Stimulated activated CD4-positive, alpha-beta T cell treated with anti-CD3 and anti-CD28 coated beads, Interleukin-1b, Interleukin-23, amount 100 ng/mL, for 24 hours (primary cell): ENCODE measurements at places on chromosomes 5 and 9.

DNA sequence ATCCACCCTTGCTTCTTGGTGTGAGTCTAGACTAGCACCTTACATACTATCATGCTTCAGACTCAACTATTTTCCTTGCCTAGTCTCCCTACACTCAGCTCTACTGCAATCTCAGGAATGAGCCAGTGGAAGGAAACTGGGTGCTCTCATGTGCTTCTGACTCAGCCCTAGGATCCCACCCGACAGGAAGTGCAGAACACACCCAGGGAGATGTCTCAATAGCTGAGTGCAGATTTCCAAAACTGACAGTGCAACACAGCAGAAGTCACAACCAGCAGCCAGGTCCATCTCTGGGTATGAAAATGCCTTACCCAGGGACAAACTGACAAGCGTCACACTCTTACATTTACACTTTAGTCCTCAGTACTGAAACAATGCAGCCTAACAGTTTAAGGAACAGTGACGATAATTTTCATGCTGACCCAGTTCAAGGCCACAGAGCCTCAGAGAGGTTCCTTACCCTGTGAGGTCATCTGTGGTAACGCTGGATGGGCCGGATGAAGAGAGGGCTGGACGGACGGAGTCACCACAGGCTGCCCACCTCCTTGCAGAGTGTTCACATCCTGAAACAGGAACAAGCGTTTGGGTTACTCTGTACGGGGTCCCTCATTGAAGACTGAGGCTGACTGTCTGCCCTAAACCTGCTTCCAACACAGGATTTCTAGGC is 33.0 kb downstream of the FKBP15 start:
- no peak for DNase-seq

- DNase-seq = no peak
Measured at GRCh38 chr5:158606233-158606632, 493.5 kb downstream of the EBF1 start.

- DNase-seq = no peak
Measured at GRCh38 chr9:116271991-116272390, 118.4 kb downstream of the PAPPA start.

DNA sequence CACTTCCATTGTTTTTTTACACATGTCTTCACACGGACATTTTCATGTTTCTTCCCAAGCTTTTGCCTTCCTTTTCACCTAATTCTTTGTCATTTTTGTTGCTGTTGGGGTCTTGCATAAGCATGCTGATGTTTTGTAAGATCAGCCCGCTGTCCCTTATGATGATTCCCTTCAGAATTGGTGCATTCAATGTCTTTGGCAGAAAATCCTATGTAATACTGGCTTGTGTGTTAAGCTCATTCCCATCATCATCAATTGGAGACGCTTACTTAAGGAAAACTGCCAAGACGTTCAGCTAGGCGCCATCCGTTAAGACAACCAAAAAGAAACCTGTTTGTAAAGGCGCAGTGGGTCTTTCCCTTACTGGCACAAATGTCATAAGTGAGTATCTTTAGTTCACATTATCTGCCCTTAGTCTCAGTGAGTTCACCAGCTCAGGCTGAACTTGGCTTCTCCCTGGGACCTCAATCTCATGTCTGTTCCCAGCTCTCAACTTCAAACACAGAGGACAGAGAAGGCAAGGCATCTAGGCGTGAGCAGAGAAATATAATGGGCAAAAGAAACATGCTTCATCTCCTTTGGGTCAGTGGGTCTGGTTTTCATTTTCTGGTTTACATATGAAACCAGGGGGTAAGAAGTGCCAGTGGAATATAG is 97.9 kb downstream of the EFNA5 start:
- no peak for DNase-seq

DNA sequence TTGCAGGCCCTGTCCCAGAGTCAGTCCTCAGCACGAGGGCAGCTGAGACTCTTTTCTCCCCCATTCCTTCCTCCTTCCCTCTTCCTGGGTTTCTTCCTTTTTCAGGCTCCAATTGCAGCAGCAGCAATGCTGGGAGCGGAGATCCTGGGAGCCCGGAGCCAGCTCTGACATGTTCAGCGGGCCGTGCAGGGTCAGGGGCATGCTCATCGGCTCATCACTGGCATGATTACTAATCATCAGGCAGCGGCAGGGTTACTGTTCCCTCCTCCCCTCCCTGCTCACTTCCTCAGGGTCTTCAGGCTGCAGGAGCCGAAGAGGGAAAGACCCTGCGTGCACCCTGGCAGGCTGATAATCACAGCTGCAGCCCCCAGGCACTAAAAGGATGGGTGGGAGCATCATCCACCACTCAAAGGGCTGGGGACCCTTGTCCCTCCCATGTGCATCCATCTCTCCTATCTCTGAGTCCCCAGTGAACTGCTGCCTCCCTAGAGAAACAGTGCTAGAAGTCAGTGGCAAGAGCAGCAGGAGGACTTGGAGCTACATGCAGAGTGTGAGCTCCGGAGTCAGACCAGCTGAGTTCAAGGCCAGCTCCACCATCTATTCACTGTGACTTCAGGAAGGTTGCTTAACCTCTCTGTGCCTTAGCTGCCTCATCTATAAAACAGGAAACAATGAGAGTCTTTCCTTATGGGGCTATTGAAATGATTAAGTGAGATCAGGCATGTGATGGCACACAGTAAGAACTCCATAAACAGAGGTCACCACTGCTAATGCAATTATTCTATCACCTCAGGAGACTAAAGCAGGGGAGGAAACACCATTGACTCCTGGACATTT is 7.8 kb upstream of the KCNIP1 start:
- no peak for DNase-seq

- no peak for DNase-seq
Measured at GRCh38 chr9:14418301-14418940, 104.5 kb upstream of the NFIB start.

GRCh38 chr9:130327070-130327780 is 61.7 kb downstream of the HMCN2 start:
- no peak for DNase-seq

GRCh38 chr9:127562841-127563401 is 49.2 kb upstream of the STXBP1 start:
- no peak for DNase-seq

- DNase-seq = no peak
Measured at GRCh38 chr9:114302727-114303126, 20.2 kb upstream of the ORM1 start.

- DNase-seq = no peak
Measured at GRCh38 chr9:110192531-110193261, 15.3 kb downstream of the C9orf152 start.

DNA sequence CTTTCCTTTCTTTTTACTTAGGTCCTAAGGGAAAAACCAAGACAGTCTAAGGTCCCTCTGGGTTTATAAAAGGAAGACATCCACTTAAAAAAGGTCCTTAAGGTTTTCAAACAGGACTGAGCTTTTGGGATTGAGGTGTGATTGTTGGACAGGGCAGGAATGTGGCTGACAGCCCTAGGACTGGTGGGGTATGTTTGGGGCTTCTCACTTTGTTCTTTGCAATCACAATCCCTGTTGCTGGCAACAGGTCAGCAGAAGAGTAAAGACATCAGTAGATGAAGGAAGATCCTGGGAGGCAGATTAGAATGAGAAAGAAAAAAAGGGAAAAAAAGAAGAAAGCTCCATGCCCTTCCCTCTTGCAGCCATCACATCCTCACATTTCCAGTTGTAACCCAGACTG is 101.4 kb upstream of the TARS1 start:
- DNase-seq = no peak

GRCh38 chr5:98750693-98751092 is 22.8 kb upstream of the RGMB start:
- no peak for DNase-seq

DNA sequence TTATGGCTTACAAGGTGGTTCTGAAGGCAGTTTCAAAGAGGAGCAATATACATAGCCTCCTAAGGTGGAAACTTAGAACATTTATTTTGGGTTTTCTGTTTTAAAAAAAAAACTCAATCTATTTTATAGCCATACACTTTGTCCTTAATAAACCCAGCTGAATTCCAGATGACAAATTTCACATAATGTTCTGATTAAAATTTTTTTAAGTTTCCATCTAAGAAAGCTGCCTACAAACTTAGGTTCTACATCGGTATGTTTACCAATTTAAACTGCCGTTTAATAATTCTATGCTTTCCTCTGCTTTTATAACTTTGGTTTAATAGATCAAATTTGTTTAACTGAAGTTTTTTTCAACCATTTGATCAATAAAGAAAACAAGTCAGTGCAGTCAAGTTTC is 12.5 kb downstream of the NR3C1 start:
- DNase-seq = no peak

DNA sequence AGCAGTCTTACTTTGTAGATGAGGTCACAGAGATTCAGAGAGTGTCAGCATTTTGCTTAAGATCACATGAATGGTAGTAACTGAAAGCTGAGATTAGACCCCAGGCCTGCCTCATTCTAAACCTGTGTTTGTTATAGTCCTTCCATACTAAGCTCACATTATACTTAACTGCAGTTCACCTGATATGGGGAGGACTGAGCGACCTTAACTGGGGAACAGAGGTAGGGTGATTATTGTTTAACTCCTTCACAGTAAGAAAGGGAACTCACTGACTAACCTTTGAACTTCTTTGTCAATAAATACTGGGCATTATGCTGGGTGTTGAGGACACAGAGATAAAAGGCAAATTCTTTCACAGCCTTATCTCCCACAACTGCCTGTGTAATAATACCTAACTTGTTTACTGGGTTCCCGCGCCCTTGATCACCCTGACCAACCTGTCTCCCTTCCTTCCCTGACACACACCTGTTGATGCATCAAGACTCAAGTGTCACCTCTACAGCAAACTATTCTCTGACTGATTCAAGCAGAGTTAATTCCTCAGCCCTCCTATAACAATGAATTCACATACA is 27.2 kb downstream of the DEPDC1B start:
- no peak for DNase-seq

DNA sequence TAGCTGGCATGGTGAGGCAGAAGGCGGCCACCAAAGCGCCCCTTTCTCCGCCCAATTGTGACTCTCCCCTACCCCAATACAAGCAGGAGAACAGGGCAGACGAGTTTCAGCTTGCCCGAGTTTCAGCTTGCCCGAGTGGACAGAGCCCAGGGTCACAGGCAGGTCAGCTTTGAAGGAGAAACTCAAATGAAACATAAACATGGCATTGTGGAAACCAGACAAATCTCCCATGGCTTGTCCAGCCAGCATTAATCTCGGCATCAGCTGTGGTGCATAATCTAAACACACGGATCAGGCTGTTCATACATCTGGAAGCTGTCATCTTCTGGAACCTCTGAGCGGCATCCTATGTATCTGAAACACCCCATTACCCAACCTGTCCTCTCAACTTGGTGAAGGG is 16.9 kb downstream of the PTCH1 start:
- no peak for DNase-seq

- no peak for DNase-seq
Measured at GRCh38 chr5:115100319-115100955, 69.3 kb downstream of the TRIM36 start.

DNA sequence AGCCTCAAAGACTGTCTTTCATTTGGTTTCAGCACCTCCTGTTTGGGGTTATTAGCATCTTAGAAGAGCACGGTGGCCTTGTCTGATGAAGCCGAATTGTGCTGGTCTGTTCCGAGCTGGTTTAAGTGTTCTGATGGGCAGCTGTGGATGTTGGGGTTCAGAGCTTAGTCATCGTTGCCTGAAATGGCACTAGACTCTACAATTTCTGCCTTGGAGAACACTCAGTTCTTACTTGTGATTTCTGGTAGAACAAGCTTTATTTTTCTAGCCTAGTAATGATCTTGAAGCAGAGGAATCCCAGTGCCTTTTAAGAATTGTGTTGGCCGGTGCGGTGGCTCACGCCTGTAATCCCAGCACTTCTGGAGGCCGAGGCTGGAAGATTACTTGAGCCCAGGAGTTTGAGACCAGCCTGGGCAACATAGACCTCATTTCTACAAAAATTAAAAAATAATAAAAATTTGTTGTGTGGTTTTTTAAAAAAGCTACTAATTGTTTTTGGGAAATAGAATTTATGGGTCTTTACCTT is 7.8 kb downstream of the FBXW5 start:
- DNase-seq = no peak

- DNase-seq = no peak
Measured at GRCh38 chr5:144307736-144308135, 137.1 kb downstream of the KCTD16 start.

DNA sequence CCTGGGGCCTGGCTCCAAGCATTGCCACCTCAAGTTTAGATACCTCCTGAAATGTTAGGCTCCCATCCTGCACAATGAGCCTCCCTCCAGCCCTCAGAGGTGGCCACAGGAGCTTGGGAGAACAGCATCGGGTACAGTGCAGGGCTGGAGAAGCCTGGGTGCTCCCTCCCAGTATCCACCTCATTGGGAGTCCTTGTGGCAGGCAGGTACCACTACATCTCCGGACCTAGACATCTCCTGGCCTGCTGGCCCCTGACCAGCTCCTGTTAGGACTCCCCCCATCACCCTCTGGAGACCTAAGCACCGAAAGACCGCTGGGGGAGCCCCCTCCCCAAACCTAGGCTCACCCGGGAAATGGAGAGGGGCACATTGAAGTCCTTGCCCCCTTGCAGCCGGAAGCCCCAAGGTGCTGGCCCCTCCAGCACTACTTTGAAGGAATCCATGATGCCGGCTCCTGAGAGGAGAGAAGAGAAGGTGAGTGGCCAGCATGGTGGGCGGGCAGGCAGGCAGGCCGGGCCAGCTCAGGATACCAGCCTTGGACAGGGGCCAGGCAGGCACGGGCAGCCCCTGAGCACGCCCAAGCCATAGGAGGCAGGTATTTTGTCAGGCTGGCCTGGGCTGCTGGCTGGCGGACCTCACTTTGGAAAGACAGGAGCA is 1.2 kb downstream of the PDLIM7 start:
- DNase-seq = no peak

DNA sequence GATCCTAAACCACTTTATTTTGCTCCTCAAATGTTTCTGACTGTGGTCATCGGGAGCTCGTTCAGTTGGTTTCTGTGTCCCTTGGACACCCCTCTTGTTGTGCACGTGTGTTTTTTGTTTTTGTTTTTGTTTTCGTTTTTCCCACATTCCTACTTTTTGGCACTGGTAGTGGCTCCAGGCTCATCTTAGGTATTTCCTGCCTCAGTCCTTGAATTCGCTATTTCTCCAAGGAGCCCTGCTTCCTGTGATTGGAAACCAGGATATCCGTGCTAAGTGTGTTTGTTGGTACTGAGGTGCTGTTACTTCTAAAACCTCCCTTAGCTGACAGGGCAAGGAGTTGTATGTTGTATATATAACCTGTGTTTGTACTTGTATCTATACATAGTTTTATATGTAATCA is 5.9 kb downstream of the HMCN2 start:
- DNase-seq = no peak

DNA sequence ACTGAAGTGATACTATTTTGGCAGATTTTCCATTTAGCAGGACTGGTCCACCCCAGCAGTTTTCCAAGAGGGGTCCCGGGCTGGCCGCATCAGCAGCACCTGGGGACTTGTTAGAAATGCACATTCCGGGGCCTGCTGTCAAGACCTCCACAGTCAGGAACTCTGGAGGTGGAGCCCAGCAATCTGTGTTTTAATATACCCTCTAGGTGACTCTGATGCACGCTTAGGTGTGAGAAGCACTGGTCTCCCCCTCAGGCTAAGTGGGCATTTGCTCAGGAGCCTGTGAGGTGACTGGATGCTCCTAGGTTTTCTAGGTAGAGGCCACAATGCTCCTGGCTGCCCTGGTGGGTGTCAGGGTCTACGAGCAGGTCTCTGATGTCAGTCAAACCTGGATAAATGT is 81.7 kb downstream of the DCP2 start:
- no peak for DNase-seq

- DNase-seq = no peak
Measured at GRCh38 chr5:79416499-79416898, 97.4 kb downstream of the HOMER1 start.
